ENCODE measurements at places on chromosomes 6 and 20. TPM values are rescaled to one million over a fixed set of nuclear protein-coding genes. Genes with fewer than 3 reads are reported as not detected.

DNA sequence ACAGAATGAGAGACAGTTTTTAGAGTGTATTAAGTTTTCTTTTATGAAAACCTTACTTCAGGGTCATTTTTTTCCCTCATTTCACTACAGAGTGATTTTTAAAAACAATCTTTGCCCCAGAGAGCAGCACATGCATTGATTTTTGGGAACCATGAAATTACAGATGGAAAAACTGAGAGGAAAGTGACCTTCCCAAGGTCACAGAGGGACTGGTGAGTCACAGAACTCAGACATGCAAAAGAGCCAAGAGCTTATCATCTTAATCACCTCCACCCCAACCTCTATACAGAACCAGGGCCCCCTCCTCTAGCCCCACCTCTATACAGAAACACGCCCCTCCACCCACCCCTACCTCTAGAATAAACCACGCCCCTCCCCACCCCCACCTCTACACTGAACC lies 10.7 kb downstream of the PXMP4 start:
- H3K4me1 ChIP-seq = no peaks in the 10 kb centered on the region
- no peaks in the 10 kb centered on the region for H3K36me3 ChIP-seq
- no peak overlapping the region for H3K4me3 ChIP-seq
- DNase-seq = no peak
- no peak overlapping the region for H3K27ac ChIP-seq

GRCh38 chr6:67971812-67972211 lies 663.3 kb upstream of the ADGRB3 start:
- DNase-seq = no peak
- no peaks in the 10 kb centered on the region for H3K4me1 ChIP-seq
- H3K27ac ChIP-seq = no peak overlapping the region
- H3K36me3 ChIP-seq = no peaks in the 10 kb centered on the region
- H3K4me3 ChIP-seq = no peak overlapping the region
- no peaks in the 10 kb centered on the region for H3K27me3 ChIP-seq

Gene LGSN
- total RNA-seq = not detected

GRCh38 chr20:19212821-19213502 lies 520 bp downstream of the SLC24A3 start:
- no peaks in the 10 kb centered on the region for H3K36me3 ChIP-seq
- no peak for DNase-seq
- no peaks in the 10 kb centered on the region for H3K4me1 ChIP-seq
- no peak overlapping the region for H3K4me3 ChIP-seq
- no peak overlapping the region for H3K27ac ChIP-seq
- H3K27me3 ChIP-seq = peaks cover 10% of the 10 kb centered on the region

GRCh38 chr20:1468117-1468624 lies 1.5 kb upstream of the NSFL1C start:
- H3K27me3 ChIP-seq = no peaks in the 10 kb centered on the region
- no peak overlapping the region for H3K4me3 ChIP-seq
- no peak for DNase-seq
- H3K36me3 ChIP-seq = 0 out of 2 replicates have a peak, but pooled peaks cover 2% of the 10 kb centered on the region
- peaks cover 21% of the 10 kb centered on the region for H3K4me1 ChIP-seq

GRCh38 chr6:36178544-36178943 lies 18.0 kb upstream of the BRPF3 start:
- H3K36me3 ChIP-seq = no peaks in the 10 kb centered on the region
- H3K27me3 ChIP-seq = no peaks in the 10 kb centered on the region
- no peak for DNase-seq
- no peak overlapping the region for H3K27ac ChIP-seq

Measured in GM12878 (cell line).